Stimulated activated CD8-positive, alpha-beta memory T cell treated with anti-CD3 and anti-CD28 coated beads, Interleukin-4, amount 100 ng/mL, for 1 hour (primary cell): ENCODE measurements at places on chromosomes 16 and 17.

GRCh38 chr17:58335061-58335731 lies 6.6 kb upstream of the TSPOAP1 start:
- DNase-seq = no peak

DNA sequence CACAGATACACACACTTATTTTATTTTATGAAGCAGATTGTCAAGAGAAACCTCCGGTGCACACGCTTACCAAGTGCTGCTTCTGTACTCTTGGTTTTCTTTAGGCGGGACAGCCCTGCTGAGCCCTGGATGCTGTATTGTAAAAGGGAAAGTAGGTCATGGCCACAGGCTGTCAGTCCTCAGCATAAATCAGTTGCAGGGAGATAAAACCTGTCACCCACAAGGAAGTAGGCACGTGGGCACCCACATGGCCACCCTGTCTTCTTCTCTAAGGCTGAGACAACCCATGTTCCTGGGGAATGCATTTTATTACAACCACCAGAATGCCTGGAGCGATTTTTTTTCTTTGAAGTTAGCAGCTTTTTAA lies 59.3 kb downstream of the ASIC2 start:
- no peak for DNase-seq

GRCh38 chr17:18041776-18042175 lies 2.6 kb downstream of the GID4 start:
- DNase-seq = no peak

DNA sequence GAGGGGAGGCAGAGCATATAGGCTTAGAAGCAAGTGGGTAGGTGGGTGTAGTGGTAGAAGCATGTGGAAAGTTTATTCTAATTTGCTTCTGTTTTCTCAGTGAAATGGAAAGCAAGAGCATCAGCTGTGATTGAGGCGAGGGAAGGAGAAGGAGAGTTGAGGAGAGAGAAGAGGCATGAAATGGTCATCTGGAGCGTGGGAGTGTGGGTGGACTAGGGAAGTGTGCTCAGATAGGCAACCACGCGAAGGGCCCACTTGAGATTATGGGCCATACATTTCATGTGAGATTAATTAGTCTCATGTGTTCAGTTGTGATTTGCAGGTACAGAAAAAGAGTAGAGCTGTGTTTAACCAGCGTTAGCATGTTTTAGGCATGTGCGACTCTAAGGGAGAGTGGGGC lies 20.8 kb upstream of the CDC6 start:
- DNase-seq = no peak

GRCh38 chr17:40399185-40399584 lies 18.5 kb downstream of the TOP2A start:
- no peak for DNase-seq

DNA sequence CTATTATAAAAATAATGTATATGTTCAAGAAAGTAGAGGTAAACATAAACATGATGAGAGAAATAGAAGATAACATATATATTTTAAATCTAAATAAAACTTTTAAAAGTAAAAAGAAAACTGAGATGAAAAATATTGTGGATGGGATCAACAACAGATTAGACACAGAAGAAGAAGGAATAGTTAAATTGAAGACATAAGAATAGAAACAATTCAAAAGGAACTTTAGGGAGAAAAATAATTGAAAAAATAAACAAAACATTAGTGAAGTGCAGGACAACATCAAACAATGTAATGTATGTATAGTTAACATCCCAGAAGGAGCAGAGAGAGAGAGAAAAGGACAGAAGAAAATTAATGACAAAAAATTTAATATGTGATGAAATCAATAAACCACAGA lies 228.1 kb upstream of the TNRC6C start:
- no peak for DNase-seq

- no peak for DNase-seq
Observed at GRCh38 chr17:2277429-2278170, 26.0 kb downstream of the SMG6 start.

DNA sequence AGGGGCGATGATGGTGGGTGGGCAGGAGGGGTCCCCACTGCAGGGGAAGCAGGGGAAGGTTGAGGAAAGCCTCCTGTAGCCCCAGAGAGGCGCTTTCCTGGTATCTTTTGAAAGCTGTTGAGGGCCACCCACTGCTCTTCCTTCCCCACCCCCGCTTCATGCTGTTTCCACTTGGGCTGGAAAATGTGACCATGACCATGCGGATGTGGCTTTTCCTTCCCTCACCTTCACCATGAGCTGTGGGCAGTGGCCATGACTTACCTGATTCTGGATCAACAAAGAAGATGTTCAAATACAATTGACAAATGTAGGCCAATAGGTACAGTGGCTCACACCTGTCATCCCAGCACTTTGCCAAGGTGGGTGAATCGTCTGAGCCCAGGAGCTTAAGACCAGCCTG lies 13.8 kb downstream of the MVP start:
- no peak for DNase-seq

DNA sequence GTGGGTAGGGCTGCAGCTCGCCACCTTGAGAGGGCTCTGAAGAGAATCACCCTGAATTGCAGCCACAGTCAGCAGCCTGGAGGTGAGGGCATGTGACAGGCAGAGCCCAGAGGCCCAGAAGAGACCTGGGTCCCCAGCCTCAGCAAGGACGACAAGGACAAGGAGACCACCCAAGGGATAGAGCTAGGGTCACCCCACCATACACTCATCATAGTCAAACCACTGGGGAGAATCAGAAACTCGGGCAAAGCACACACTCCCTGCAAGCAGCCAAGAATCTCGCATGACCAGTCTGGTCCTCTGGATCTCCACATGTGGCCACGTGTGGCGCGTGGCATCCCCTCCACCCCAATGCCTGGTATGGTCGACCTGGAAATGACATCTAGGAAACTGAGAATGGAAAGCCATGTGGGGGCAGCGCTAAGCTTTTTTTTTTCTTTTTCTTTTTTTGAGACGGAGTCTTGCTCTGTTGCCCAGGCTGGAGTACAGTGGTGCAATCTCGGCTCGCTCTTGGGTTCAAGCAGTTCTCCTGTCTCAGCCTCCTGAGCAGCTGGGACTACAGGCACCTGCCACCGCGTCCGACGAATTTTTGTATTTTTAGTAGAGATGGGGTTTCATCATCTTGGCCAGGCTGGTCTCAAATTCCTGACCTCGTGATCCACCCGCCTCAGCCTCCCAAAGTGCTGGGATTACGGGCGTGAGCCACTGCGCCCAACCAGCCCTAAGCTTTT lies 4.6 kb upstream of the SPHK1 start:
- no peak for DNase-seq

GRCh38 chr17:78769196-78769773 lies 12.8 kb downstream of the CYTH1 start:
- DNase-seq = no peak

- DNase-seq = no peak
Observed at GRCh38 chr17:49516180-49516579, 21.1 kb downstream of the NGFR start.

GRCh38 chr16:81623365-81624102 lies 155.6 kb upstream of the PLCG2 start:
- peak; percentile 52 for DNase-seq

- DNase-seq = peak; percentile 77
Observed at GRCh38 chr16:82169861-82170845, at the start of gene MPHOSPH6. Gene MPHOSPH6, minus strand, starts transcription at chr16:82170224. Its CDS starts 49 bp downstream, at chr16:82170175.

DNA sequence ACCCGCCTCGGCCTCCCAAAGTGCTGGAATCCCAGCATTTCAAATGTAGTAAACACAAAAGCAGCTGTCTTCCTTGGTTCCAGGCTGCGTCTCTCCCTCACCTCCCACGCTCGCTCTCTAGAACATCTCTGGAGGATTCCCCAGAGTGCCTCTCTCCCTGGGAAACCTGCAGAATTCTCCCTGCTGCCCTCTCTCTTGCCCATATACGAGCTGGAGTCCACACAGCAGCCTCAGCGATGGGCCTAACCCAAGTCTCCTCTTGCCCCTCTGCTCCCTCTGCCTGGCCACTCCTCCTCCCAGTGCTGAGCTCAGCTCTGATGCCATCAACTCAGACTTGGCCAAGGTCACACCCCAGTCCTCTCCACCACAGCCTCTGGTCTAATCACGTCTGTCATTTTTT lies 10.6 kb downstream of the GPRC5B start:
- no peak for DNase-seq

DNA sequence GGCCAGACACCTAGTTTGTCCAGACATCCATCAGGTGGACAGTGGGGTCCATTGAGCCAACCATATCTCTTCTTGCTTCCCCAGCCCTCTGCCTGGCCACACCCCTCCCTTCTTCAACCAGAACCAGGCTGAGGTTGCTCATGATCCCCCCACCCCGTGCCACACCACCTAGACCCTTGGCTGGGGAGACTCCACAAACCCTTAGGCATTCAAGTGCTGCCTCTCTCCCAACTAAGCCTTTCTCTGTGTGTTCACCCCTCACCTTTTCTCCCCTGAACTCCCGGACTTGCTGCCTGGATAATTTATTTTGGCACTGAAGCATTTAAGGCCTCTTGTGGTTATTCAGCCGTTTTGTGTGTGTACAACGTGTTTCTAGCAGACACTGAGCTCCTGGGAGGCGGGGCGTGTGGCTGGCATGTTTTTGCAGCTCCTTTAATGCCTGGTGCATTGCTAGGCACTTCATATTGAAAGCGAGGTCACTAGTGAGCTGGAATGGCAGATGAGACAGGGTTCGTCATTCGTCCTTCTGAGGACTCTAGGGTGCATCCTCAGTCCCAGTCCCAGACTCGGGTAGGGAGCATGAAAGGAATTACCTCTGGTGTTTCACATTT lies 28.7 kb downstream of the CACNA1G start:
- DNase-seq = no peak

DNA sequence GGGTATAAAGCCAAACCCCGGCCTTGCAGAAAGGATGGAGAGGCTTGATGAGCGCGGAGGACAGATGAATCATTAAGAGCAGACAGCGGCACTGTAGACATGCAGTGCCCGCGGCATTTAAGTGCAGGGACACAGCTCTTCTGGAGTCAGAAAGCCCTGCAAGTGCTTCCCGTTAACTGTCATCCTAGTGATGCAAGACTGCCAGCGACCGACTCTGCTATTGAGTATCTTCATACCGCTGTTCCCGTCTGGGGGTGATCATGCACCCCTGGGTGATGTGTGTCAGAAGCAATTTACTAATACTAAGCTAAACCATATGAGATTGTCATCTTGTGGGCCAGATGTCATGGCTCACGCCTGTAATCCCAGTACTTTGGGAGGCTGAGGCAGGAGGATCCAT lies 101.0 kb downstream of the ABCC6 start:
- DNase-seq = no peak

GRCh38 chr17:37137906-37138514 lies 189.3 kb downstream of the AATF start:
- no peak for DNase-seq

DNA sequence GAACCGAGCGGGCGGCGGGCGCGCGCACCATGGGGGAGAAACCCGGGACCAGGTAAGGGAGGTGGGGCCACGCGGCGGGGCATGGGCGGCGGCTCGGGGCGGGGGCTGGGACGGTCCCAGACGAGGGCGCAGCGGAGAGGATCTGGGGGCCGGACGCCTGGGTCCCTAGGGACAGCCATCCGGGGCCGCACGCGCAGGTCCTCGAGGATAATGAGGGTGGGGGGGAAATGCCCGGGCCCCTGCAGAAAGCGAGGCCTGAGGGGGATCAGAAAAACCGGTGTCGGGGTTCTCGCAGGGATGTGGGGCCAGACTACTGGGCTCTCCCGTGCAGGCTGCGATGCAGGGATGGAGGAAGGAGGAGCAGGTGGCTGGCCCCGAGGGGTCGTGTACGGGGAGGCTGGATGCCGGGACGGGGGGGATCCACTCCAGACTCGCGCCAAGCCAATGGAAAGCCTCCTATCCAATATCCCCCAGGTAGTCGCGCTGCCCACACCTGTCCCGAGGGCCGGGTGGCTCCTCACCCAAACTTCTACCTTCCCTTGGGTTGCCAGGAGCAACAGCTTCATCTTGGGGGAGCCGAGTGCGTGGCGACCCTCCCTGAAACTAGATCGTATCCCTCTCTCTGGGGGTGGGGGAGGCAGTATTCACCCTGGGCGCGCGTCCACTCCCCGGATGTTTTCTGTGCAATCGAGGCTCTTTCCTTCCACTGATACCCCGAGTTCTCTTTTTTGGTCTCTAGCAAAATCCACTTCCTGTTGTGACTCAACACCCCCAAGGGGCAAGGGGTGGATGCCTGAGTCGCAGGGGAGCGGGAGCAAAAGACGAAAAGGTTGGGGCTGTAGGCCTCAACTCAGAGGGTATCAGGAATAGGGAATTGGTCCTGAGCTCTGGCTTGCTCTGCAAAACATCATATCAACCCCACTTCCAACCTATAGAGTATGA lies 532 bp downstream of the ARRB2 start:
- peak; percentile 21 for DNase-seq

- DNase-seq = no peak
Observed at GRCh38 chr16:56262551-56263245, 71.4 kb downstream of the GNAO1 start.

DNA sequence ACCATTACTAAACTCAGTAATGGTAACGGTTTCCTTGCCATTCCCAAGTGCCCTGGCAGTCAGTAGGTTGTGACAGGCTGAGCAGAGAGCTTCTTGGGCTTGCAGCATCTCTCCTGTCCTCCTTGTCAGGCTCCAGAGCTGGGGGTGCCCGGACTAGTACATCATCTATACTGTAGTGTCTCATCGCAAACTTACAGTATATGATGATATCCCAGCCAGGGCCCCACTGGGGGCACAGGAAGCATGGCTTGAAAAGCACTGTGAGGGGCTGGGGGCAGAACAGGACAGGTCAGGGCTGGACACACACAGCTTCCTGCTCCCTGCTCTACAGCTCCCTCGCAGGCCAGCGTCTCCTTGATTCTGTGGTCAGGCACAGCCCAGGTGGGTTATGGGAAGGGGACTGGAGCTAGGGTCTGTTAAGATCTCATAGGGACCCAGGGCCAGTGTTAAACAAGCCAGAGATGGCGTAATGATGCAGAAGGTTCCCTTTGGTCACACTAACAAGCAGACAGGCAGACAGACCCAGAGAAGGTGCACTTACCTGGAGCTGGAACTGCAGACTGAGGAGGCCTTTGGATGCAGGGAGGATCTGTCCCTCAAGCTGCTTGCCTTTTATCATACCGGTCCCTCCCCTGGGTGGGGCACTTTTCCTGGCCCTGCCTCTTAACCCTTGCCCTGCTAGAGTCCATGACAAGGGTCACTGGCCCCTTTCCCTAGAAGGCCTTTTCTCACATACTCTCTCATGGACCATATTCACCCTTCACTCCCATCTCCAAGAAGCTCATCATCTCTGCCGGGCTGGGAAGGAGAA lies 6.8 kb downstream of the ERAL1 start:
- DNase-seq = no peak

GRCh38 chr17:31858642-31859486 lies at the start of gene COPRS:
Gene COPRS, minus strand, starts transcription at chr17:31859244. Its CDS starts 45 bp downstream, at chr17:31859199.
- DNase-seq = peak; percentile 64

DNA sequence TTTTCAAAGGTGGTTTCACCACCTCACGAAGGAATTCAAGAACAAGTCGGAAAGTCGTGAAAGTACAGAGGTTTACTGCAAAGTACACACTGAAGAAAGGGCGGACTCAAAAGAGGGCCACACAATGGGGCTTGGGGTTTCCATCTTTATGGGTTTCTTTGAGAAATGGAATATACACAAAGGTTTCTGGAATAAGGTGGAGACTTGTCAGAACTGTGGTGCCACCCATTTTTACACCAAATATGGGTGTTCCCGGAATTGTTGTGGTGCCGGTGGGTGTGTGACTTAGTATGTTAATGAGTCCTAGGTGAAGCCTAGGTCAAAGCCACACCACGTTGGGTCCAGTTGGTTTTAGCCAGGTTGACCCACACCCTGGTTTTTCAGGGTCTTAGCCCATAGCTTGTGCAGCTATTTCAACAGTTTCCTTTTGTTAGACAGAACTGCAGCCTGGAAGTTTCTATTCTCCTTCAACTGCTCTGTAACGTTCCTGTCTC lies 567 bp upstream of the GCSH start:
- no peak for DNase-seq
